Uterus (tissue), 4 donors: ENCODE measurements at places on chromosomes 12 and 14. TPM values are rescaled to one million over a fixed set of nuclear protein-coding genes. Genes with fewer than 3 reads are reported as not detected.

Gene BATF
- 6.4 TPM for total RNA-seq

DNA sequence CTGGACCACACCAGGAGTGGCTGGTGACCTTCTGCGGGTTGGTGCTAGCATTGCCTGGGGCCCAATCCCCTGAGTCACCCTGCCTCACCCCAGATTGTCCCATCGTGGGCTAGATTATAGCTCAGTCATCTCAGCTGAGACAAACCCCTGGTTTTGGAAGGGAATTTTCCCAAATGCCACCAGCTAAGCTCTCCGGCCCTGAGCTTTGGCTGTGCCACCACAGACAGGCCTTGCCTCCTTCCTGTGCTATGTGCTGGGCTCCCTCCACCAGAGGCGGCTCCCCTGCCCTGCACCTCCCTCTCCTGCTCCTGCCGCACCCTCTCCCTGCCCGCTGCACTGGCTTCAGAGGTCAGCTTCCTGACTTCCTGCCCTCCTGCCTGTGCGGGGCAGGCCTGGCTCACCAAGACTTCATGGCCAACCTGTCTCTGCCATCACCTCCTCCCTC, 196.3 kb downstream of the TSPAN9 start:
- H3K4me1 ChIP-seq = no peaks in the 10 kb centered on the region
- no peaks in the 10 kb centered on the region for H3K36me3 ChIP-seq
- no peak overlapping the region for H3K4me3 ChIP-seq
- no peaks in the 10 kb centered on the region for H3K27me3 ChIP-seq
- H3K27ac ChIP-seq = no peak overlapping the region

DNA sequence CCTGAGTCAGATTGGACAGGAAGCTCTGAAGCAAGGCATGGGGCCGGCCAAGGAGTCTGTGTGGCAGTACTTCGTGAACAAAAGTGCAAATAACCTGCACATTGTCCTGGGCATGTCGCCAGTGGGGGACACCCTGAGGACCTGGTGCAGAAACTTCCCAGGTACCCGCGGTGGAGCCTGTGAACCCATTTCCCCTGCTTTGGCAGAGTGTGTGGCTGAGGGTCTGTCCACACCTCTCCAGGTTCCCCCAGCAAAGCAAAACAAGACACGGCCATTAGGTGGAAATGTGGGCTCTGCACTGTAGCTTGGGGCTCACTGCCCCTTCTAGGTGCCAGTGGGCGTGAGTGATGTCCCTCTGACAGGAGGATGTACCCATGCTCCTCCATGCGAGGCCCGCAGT, 79.4 kb downstream of the CCDC92 start:
- no peak overlapping the region for H3K4me3 ChIP-seq
- H3K27me3 ChIP-seq = no peaks in the 10 kb centered on the region
- no peaks in the 10 kb centered on the region for H3K4me1 ChIP-seq
- H3K36me3 ChIP-seq = no peaks in the 10 kb centered on the region

Gene BRMS1L
- 1.5 TPM for total RNA-seq

- no peak overlapping the region for H3K4me3 ChIP-seq
- no peaks in the 10 kb centered on the region for H3K4me1 ChIP-seq
- no peak overlapping the region for H3K27ac ChIP-seq
- no peaks in the 10 kb centered on the region for H3K36me3 ChIP-seq
These were observed 22.2 kb downstream of the UBE2N start for GRCh38 chr12:93419388-93420034.

DNA sequence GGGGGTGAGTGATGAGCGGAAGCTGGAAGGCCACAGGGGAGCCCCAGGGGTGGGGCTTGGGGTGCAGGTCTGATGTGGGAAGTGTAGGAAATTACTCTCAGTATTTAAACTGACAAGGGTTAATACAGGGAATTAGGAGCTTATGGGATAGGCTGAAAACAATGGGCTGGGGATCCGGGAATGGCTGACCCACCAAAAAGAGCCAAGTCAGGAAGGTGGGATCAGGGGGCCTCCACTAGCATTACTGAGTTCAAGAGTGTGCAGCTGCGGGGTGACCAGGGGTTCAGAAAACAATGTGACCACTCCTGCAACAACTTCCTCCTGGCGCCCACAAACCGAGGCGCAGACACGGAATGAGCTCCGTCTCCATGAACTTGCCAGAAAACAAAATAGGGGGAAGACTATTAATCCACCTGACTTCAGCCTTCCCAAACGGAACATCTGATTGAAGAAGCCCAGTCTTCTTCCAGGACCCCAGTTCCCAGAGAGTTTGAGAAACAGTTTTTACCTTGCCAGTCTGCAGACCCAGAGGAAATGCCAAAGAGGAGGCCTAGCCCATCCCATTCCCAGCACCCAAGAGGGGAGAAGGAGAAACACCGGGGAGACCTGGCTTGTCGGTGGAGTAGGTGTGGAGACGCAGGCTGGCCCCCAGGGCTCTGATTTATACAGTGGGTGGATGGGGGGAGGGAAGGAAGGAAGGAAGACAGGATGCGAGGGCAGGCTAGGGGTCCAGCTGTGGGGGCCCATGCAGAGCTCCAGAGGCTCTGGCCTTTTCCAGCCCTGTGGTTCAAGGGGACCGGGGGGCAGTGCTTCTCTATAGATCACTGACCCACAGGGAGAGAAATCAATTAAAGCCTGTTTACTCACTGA, 16.5 kb upstream of the YY1 start:
- peak overlapping the region; percentile 31 for H3K4me3 ChIP-seq
- H3K27me3 ChIP-seq = no peaks in the 10 kb centered on the region
- peak overlapping the region; percentile 46 for H3K27ac ChIP-seq
- no peak for DNase-seq
- H3K4me1 ChIP-seq = no peaks in the 10 kb centered on the region

- H3K36me3 ChIP-seq = no peaks in the 10 kb centered on the region
- DNase-seq = peak; percentile 75
- no peak overlapping the region for H3K27ac ChIP-seq
- H3K4me1 ChIP-seq = no peaks in the 10 kb centered on the region
- no peak overlapping the region for H3K4me3 ChIP-seq
These were observed 29.1 kb upstream of the LRTM2 start for GRCh38 chr12:1791104-1791841.

Gene KLHL33
- total RNA-seq = 1.3 TPM

Gene HNRNPA1
- 1,088 TPM for total RNA-seq

Gene KRT1
- 1.5 TPM for total RNA-seq

GRCh38 chr12:95874452-95874851, 15.7 kb downstream of the SNRPF start:
- H3K4me3 ChIP-seq = no peak overlapping the region
- H3K27ac ChIP-seq = no peak overlapping the region
- no peak for DNase-seq
- H3K36me3 ChIP-seq = no peaks in the 10 kb centered on the region
- no peaks in the 10 kb centered on the region for H3K27me3 ChIP-seq
- no peaks in the 10 kb centered on the region for H3K4me1 ChIP-seq

DNA sequence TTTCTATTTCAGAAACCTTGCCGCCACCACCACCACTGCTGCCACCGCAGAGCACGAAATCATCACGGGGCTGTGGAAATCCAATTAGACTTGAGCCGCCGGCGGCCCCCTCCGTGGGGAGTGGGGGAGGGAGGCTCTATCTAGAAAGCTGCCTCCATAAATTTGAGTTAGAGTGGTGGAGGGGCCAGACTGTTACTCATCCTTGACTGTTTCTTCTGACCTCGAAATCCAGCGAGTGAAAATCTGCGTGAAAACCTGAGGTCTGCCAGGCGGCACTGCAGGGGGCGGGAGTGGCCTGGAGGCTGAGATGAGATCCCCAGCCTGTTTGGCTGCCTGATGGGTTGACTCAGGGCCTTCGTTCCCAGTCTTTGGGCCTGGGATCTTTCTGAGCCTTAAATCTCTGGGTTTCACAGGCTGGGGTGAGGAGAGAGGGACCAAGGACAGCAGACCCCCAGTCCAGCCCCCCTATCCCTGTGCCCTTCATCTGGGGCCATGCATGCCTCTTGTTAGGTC, 29.9 kb downstream of the TSPAN9 start:
- DNase-seq = peak; percentile 80
- H3K27ac ChIP-seq = peak overlapping the region; percentile 81
- H3K4me1 ChIP-seq = peaks cover 35% of the 10 kb centered on the region
- no peaks in the 10 kb centered on the region for H3K27me3 ChIP-seq

DNA sequence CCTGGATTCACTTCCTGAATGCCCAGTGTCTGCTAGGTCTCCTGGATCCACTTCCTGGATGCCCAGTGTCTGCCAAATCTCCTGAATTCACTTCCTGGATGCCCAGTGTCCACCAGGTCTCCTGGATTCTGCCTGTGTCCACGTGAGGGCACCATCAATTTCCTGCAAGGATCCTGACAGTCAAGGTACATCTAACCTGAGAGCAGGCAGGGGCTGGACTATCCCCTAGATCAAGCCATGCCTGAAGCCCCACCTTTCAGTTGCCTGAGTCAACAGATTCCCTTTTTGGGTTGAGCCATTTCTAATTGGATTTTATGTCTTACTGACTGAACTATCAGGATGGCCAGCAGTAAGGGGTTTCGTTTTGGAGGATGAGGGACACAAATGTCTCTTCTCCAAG, 49.5 kb downstream of the GALNT9 start:
- H3K27ac ChIP-seq = no peak overlapping the region
- H3K4me1 ChIP-seq = no peaks in the 10 kb centered on the region
- H3K36me3 ChIP-seq = no peaks in the 10 kb centered on the region
- no peaks in the 10 kb centered on the region for H3K27me3 ChIP-seq
- no peak overlapping the region for H3K4me3 ChIP-seq

Gene IL26
- not detected for total RNA-seq

- peaks cover 7% of the 10 kb centered on the region for H3K4me1 ChIP-seq
- no peaks in the 10 kb centered on the region for H3K27me3 ChIP-seq
- no peak for DNase-seq
- H3K36me3 ChIP-seq = no peaks in the 10 kb centered on the region
- no peak overlapping the region for H3K4me3 ChIP-seq
- peak overlapping the region; percentile 50 for H3K27ac ChIP-seq
These were observed 314.7 kb downstream of the NAV3 start for GRCh38 chr12:78145398-78145797.

DNA sequence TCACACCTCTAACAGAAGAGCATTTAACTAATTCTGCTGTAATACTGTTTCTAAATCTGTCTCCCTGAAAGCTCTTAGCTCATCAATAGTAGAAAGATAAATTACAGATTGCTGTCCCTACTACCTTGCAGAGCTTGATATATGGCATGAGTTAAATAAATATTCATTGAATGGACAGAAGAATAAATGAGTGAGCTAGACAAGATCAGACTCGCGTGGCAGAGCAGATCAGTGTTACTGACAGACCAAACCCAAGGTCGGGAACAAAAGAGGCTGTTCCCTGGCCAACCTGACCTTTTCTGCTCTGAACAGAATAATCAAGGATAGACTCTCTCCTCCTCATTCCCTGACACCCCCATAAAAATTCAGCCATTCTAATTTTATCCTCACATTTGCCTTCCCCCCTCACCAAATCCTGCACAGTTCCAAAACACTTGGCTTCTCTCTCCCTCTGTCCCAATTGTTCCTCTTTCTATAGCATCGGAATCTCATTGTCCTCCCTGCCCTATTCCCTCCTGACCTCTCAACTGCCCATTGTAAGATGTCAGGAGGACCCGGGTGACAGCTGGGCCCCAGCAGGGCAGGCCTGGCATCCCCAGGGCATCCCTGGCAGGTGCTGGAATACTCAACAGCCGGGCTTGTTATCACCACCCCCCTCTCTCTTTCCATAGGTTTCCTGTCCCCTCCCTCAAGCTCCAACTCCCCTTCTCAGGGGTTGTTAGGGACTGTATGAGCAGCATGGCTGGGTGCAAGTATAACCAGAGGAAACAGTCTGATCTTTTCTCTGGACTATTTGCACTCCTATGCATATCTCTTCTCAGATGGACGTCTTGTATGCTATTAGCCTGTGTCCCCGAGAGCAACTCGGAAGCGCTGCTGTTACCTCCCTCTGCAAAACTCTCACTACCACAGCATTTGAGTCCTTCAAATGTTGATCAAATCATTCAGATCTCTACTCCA, 19.9 kb downstream of the NEUROD4 start:
- no peaks in the 10 kb centered on the region for H3K36me3 ChIP-seq
- no peaks in the 10 kb centered on the region for H3K27me3 ChIP-seq
- no peak overlapping the region for H3K27ac ChIP-seq
- no peak overlapping the region for H3K4me3 ChIP-seq

Gene SLC25A21
- not detected for total RNA-seq

DNA sequence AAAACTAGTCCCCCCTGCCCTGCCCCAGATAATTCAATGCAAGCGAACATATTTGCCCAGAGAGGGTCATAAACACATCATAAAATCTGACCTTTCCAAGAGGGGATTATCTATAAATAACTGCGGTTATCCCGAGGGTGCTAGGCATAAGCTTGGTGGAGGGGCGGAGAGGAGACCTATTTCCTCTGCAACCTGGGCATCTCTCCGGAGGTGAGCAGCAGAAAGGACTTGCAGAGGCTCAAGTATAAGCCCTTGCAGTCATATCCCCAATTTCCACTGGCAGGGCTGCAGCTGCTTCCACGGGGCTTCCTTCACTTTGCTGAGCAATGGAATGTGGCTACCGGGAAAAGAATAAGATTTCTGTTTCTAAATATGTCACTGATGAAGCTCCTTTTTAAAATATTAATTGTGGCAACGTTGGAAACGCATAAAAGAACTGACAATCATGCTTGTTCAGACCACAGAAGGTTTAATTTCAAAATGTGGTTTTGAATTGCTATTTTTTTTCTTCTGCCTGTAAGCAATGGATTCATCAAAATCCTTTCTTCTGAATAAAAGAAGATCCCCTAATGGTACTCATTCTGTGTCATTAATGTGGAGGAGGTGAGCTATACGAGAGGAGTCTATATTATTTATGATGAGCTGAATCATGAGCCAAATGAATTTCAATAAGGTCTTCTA, 268.9 kb upstream of the ATP2B1 start:
- no peak overlapping the region for H3K4me3 ChIP-seq
- no peak overlapping the region for H3K27ac ChIP-seq
- H3K27me3 ChIP-seq = no peaks in the 10 kb centered on the region
- no peaks in the 10 kb centered on the region for H3K36me3 ChIP-seq
- no peaks in the 10 kb centered on the region for H3K4me1 ChIP-seq

Gene SRRM4
- not detected for total RNA-seq

Gene KLRC3
- not detected for total RNA-seq

DNA sequence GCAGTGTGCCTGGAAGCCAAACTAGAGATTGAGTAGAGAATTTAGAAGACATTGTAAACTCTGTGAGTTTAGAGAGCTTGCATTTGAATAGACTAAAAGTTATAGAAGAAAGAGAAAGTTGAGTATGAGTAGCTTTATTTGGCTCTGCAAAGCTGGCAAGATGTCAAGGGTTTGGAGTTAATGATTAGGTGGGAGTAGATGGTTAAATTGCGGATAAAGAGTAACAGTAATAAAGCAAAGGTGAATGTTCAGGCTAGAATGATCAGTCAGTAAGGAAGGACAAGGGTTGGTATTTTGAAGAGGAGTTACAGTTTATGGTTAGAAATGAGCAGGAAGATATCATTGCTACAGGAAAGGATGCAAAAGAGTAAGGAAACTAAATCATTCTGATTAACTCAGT, 5.2 kb downstream of the PPM1A start:
- no peak overlapping the region for H3K27ac ChIP-seq
- DNase-seq = no peak
- H3K27me3 ChIP-seq = no peaks in the 10 kb centered on the region
- H3K36me3 ChIP-seq = no peaks in the 10 kb centered on the region

- no peaks in the 10 kb centered on the region for H3K36me3 ChIP-seq
- DNase-seq = no peak
- H3K4me1 ChIP-seq = no peaks in the 10 kb centered on the region
These were observed 1.5 kb downstream of the MYL6 start for GRCh38 chr12:56159482-56160192.
